ENCODE measurements at places on chromosomes 6 and 20.

DNA sequence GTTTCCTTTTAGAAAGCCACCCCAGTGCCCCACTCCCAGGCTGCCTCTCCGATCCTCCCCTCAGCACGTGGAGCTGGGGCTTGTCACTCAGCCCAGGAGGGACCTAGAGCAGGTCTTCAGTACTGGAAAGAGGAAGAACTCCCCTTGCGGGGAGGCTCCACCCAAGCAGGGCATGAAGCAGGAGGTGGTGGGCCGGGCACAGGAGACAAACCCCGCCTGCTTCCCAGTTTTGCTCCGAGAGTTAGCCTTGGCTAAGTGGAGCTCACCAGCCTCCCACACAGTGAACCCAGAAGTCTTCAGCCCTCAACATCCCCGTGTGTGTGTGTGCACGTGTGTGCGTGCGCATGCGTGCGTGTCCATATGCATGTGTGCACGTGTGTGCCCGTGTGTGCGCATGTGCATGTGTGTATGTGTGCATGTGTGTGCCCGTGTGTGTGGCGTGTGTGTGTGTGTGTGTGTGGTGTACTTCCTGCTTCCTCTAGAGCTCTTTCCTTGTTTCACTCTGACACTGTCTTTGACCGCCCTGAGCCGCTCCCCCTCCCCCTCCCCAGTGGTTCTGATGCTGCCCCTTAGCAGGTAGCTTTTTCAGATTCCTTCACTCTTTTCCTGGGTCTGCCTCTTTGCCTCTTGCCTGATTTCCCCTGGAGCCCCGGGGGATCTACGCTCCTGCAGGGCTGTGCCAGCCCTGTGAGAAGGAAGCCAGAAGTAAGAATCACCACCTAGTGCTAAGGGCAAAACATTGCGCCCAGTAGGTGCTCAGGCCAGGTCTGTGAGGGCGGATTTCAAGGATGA is 239.8 kb downstream of the CDC5L start:
- no peak for DNase-seq

DNA sequence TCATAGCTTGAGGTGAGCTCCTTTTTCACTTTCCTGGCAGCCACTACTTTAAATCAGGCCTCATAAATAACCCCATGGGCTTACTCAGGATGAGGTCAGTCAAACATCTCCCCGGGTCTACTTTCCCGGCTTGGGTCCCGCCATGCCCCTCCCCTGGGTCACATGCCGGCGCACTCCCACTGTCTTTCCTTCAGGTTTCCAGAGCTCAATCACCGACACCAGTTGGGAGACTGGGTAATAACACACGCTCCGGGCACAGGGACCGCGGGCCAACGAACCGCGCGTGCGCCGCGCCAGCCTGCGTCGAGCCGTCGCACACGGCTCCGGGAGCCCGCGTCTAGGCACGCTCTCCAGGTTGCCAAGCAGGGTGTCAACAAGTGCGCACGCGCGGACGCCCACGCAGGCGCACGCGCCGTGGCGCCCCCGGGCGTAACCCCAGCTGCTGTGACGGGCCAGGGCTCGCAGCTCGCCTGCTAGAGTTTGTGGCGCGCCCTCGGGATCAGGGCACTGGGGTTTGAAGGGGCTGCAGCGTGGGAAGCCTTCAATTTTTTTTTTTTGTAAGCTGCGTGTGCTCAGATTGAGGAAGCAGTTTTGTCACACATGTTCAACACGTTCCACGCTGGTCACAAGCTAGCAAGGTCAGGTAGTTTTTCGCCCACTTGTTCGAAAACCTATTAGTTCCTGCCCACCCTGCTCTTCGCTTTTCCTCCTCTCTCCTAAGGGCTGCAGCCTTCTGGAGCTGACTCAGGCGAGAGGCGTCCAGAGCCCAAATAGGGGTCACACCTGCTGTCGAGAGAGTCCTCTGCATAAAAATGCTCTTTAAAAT is 31.8 kb downstream of the TFAP2B start:
- DNase-seq, result no peak

DNA sequence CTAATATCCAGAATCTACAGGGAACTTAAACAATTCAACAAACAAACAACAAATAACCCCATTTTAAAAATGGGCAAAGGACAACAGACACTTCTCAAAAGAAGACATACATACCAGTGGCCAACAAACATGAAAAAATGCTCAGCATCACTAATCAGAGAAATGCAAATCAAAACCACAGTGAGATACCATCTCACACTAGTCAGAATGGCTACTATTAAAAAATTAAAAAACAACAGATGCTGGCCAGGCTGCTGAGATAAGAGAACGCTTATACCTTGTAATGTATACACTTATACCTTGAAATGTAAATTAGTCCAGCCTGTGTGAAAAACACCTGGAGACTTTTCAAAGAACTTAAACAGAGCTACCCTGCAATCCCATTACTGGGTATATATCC is 166.8 kb downstream of the IBTK start:
- DNase-seq, result no peak

DNA sequence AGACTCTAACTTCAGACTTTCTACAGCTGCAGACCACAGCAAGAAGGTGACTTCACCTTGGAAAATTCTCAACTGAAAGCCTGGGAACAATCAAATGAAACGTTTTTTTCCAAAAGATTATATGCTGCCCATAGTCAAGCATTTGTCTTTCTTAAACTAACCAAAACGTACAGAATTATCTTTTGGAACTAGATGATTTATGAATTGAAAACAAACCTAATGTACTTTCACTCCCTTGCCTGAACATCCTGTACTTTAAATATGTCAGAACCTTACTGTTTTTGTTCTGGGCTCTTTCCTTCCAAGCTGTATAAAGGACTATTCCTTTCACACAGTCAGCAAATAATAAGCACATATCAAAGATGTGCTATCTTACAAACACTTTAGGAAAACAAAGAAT is 62.4 kb upstream of the TNFAIP3 start:
- DNase-seq, result no peak

GRCh38 chr20:9243986-9244385 is 175.1 kb downstream of the PLCB4 start:
- DNase-seq, result no peak

DNA sequence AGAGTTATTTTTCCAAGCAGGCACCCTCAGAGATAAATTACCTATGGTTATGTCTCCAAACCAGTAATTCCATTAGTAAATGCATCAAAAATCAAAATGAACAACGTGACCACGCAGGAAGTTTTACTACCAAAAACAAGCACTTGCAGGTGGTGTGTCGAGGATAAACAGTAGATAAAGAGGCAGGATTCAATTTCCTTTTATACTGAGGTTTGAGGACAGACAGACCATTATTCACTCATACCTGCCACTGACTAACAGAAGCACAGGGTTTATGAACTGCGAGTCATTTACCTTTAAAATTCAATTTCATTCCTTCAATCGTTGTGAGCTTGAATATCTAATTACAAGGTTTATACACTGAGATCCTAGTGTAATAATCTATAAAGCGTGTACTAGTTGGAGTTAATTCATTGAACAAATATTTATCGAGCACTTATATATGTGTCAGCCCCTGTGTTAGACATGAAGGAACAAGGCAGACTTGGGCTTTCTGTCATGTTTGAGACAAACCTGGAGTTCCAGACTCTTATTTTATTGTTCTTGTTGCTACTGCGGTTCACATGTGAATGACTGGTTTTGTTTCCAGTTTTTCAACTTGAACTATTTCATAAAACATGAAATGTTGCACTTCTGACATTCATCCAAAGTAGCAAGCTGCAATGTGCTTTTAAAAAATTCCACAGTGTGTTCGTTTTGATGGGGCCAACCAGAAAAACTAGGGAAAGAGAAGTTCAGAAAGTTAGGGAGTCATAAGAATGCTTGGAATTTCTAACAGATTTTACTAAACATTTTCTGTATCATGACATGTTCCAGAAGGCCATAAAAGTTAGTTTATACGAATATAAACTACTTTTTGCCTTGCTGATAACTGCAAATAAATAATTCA is 205.6 kb downstream of the UST start:
- DNase-seq, result no peak

- no peak for DNase-seq
These were observed 247.9 kb downstream of the ERMARD start for GRCh38 chr6:169999367-169999766.

GRCh38 chr6:140041056-140041455 is 666.6 kb upstream of the CITED2 start:
- DNase-seq, result no peak

DNA sequence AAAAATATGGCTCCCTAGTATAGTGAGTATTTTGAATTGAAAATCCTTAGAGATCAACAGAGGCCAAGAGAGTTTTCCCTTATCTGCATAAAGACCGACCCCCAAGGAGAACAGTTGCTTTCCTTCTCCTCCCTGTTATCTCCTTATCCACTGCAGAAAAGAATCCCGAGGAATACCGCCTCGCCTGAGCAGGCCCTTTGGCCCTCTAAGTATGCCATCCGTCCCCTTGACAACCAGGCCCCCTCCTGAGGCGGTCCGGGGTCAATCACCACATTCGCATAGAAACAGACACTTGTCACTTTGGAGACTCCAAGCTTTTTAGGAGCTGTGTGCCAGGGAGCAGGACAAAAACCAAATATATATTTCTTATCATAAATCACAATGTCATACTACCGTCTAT is 15.9 kb upstream of the GGTLC1 start:
- DNase-seq, result no peak

GRCh38 chr6:86148586-86148985 is 505.9 kb upstream of the SYNCRIP start:
- DNase-seq, result no peak

DNA sequence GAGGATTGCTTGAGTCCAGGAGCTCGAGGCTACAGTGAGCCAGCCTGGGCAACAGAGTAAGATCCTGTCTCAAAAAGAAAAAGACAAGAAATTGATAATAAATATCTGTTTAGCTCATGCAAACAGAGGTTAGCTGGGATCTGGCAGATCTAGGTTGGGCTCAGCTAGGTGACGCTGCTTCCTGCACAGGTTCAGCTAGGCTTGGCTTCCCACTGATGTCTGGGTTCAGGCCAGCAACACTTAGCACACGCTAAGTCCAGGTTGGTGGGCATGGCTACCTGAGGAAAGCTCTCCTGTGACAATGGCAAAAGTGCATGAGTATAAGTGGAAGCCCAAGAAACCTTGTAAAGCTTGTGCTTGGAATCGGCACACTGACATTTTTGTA is 48.7 kb downstream of the RIN2 start:
- no peak for DNase-seq

GRCh38 chr6:134689177-134689576 is 260.7 kb downstream of the ALDH8A1 start:
- no peak for DNase-seq

GRCh38 chr6:113649276-113649675 is 207.9 kb upstream of the MARCKS start:
- DNase-seq, result no peak

DNA sequence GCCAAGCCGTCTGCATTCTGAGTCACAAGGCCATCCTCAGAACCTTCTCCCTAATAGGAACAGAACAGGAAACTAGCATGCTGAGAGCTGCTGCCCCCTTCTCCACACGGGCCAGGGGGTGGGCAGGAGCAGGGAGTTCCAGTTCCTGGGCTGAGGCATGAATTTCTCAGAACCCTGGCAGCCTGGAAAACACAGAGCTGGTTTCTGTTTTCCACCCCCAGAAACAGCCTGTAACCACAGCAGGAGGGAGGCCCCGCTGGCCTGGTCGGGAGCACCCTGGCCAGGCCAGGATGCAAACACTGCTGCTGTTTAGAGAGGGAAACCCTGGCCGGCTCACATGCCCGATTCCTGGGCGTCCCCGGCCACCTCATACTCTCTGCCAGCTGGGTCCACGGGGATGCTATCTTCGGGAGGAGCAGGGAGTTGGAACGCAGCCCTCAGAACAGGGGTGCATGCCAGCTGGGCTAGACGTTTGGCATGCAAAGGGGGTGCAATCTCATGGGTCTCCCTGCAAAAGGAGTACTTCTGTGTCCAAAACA is 130.1 kb downstream of the NFATC2 start:
- no peak for DNase-seq

DNA sequence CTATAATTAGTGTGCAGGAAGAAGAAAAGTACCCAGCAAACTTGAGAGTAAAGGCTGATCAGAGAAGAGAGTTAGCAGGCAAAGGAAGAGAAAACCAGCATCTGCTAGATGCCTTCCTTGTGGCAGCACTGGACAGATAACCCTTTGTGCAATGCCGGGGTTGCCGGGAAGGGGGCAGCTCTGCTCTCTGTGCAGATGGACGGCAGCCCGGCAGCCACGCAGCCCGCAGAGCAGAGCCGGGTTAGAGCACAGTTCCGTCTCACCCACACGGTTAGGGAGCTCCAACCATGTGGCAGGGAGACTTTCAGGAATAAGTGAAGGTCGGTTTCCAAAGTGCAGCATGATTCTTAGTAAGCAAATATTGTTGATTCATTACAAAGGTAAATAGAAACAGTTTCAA is 80.0 kb upstream of the RPS6KA2 start:
- DNase-seq, result peak; percentile 15

GRCh38 chr6:155880900-155881299 is 425.3 kb upstream of the NOX3 start:
- DNase-seq, result no peak

GRCh38 chr6:26043384-26044139 is 43.7 kb upstream of the HFE start:
- DNase-seq, result peak; percentile 88

DNA sequence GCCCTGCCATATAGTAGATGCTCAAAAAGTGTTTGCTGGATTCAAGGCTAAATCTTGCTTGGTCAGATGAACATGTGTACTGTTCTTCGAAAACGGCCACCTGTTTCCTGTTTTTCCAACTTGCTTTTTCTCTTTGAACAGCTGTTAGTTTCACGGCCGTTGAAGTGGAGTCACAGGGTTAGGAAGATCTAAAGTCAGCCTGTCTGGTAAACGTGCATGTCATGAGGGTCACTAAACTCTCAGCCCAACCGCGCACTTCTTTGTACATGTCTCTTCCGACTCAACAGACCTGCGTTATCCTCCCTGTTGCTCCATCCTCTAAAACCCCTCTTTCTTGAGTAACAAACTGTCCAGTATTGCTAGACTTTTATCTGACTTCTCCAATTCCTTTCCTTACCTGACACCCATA is 93.2 kb upstream of the MAN1A1 start:
- DNase-seq, result no peak

DNA sequence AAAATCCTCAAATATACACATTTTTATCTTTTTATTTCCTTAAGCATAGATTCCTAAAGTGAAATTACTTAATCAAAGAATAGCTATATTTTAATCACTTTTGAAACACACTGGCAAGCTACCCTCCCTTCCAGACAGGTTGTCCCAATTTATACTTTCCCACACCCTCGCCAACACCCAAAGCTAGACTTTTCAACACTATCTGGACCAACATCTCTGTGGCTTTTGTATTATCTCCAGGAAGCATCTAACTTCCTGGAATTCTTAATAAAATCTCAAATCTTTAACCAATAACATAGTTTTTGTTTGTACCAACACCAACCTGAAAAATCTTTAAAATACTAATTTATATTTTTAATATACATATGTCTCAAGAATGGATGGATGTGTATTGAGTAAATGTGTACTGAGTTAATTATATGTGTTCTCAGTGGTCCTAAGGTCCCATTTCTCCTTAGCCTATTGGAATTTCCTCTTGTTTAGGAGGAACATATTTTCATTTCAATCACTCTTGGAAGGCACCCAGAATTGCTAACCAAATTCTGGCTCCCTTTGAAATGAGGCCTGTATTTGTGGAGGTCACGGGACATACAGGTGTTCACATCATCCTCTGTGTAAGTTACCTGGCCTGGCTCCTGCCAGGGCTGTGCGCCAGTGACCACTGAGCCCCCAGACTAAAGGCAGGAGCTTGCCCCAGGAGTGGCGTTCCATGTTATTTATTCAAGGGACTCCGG is 17.4 kb upstream of the GFOD1 start:
- DNase-seq, result no peak

- DNase-seq, result no peak
These were observed 16.9 kb downstream of the TDRD6 start for GRCh38 chr6:46704562-46704961.

- DNase-seq, result no peak
These were observed 70.0 kb downstream of the FOXC1 start for GRCh38 chr6:1679688-1680068.

- no peak for DNase-seq
These were observed 57.4 kb downstream of the SYTL3 start for GRCh38 chr6:158707120-158707820.
